ENCODE measurements at places on chromosomes 16 and 17.

- no peak for DNase-seq
These were observed 9.4 kb downstream of the CYBC1 start for GRCh38 chr17:82440991-82441627.

- DNase-seq = no peak
These were observed 33.8 kb upstream of the GHDC start for GRCh38 chr17:42227849-42228700.

DNA sequence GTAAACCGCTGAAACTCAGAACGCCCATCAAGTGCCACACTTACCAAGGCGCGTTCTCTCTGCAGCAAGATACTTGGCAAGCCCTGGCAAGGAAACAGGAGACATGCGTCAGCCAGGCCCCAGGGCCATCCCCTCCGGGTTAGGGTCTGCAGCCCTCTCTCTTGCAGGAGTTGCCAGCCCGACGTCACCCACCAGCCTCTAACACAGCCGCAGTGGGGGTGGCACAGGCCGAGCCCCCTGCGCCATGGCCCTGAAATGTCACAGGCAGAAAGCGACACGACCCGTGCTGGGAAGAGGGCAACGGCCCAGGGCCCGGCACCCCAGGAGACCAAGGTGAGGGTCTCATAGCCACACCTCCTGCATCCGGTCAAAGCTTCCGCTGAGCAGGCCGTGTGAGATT, 21.9 kb downstream of the ELAC2 start:
- no peak for DNase-seq

DNA sequence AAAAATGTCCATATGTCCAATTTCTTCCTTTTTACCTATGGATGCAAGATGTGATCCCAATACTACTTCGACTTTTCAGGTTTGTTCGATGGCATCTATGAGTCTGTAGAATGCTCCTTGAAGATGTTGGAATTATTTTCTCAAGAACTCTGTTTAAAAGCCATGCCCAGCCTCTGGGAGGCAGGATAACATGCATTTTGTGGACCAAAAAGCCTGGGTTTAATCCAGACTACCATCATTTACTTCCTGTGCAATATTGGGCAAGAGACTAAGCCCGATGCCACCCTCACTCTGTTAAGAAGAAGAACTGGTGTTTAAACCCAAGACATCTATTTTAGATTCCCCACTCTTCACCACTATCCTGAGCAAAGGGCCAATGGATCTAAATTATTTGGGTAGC, 42.8 kb upstream of the SALL1 start:
- no peak for DNase-seq

- no peak for DNase-seq
These were observed 102.5 kb upstream of the CLEC3A start for GRCh38 chr16:77919761-77920415.

DNA sequence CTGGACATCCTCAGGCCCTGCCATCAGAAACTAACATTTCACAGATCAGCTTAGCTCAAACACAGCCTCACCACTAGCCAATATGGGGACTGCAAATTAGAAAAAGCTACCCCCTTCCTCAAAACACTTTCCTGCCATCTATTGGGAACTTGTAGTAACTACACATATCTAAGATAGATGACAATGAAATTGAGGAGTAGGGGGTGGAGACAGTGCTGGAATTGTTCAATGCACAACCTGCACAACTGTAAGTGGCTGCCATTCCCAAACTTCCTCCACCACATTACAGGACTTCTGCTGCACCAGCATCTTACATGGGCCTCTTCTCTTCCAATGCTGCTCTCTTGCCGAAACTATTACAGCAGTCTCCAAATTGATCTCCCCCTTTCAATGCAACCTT, 21.9 kb downstream of the AIPL1 start:
- peak; percentile 71 for DNase-seq

GRCh38 chr17:7114875-7115614, 423 bp upstream of the ASGR2 start:
- no peak for DNase-seq

DNA sequence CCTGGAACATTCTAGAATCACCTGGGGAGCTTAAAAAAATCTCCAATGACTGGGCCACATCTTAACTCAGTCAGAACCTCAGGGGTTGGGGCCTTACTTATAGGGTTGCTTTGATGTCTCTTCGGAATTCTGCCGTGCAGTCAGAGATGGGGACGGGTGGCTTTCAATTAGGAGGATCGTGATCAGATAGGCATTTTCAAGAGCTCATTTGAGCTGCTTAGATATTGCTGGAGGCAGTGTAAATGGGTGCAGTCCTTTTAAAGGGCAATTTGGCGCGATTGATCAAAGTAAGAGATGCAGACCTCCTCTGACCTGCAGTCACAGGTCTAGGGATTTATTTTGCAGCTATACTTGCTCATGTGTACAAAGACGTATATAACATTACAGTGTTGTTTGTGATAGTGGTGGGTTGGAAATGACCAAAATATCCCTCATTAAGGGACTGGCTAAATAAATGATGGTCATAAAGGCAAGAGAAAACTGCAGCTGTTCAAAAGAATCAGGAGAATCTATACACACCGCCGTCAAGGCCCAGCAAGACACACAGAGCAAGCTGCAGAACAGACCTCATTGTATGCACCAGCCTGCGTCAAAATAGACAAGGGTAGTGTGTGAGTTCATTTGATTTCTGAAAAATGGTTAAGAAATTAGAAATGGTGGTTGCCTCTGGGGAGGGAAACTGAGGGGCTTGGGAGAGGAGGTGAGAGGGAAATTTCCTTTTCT, 6.3 kb upstream of the KCNG4 start:
- DNase-seq = no peak

GRCh38 chr16:66560107-66560506, 6.1 kb upstream of the CMTM1 start:
- no peak for DNase-seq

DNA sequence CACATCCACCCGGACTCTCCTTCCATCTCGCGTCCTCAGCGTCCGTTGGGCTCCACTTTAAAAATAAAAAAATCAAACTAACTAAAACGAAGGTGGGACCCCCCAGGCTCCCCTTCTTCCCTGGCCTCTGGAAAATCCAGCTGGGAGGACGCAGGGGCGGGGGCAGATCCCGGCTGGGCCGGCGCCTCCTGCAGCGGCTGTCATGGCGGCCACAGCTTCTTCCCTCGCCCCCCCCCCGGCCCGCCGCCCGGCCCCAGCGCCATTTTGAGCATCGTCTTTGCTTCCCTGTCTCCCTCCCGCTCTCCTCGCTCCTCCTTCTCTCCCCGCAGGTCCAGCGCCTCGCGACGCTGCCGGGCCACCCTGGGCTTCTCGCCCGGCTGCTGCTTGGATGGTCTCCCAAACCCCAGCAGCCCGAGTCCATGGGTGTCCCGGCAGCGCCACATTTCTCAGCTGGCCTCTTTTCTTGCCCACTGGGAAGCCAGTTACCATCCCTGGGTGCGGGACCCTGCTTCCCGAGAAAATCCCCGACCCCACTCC, 3.3 kb downstream of the HOXB2 start:
- DNase-seq = no peak

- DNase-seq = peak; percentile 73
These were observed 30.9 kb downstream of the FAM222B start for GRCh38 chr17:28811651-28812090.

Measured in SW 1271 (cell line).